Iris pigment epithelial cell (primary cell): ENCODE measurements at places on chromosomes 12 and 14.
A peak's percentile ranks its signal among the peaks of the same experiment; 100 is the strongest.

GRCh38 chr14:100425429-100425827 lies 102.3 kb downstream of the SLC25A47 start:
- no peak for DNase-seq

GRCh38 chr12:86256163-86256562 lies at the start of gene MGAT4C:
MGAT4C (minus strand) TSS chr12:86256391.
- DNase-seq: no peak

- peak; percentile 61 for DNase-seq
These were observed 578.6 kb downstream of the SLC16A7 start for GRCh38 chr12:60174476-60174875.

- DNase-seq: no peak
These were observed 49.2 kb downstream of the TMEM132D start for GRCh38 chr12:129854591-129854990.

- peak; percentile 88 for DNase-seq
These were observed 95.0 kb downstream of the LMNTD1 start for GRCh38 chr12:25458047-25458552.

- DNase-seq: no peak
These were observed 28.2 kb downstream of the ISCA2 start for GRCh38 chr14:74521756-74522155.

DNA sequence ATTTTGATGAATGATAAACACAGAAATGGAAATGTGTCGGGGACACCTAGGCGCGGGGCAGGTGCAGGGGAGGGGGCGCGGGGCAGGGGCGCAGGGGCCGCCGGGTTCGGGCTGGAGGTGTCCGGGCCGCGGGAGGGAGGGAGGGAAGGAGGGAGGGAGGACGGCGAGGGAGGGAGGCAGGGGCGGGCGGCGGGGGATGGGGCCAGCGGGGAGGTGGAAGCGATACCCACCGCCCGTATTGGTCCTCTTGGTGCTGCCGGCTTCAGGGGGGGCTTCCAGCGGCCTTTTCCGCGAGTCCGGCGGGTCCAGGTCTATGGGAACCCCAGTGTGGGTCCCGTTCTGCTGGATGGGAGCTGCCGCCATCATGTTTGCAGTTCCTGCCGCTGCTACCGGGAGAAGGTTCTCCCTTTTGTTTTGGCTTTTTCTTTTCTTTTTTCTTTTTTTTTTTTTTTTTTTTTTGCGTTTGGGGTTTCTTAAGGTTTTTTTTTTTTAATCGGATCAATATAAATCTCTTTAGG lies 703 bp downstream of the NOVA1 start:
- DNase-seq: peak; percentile 1

DNA sequence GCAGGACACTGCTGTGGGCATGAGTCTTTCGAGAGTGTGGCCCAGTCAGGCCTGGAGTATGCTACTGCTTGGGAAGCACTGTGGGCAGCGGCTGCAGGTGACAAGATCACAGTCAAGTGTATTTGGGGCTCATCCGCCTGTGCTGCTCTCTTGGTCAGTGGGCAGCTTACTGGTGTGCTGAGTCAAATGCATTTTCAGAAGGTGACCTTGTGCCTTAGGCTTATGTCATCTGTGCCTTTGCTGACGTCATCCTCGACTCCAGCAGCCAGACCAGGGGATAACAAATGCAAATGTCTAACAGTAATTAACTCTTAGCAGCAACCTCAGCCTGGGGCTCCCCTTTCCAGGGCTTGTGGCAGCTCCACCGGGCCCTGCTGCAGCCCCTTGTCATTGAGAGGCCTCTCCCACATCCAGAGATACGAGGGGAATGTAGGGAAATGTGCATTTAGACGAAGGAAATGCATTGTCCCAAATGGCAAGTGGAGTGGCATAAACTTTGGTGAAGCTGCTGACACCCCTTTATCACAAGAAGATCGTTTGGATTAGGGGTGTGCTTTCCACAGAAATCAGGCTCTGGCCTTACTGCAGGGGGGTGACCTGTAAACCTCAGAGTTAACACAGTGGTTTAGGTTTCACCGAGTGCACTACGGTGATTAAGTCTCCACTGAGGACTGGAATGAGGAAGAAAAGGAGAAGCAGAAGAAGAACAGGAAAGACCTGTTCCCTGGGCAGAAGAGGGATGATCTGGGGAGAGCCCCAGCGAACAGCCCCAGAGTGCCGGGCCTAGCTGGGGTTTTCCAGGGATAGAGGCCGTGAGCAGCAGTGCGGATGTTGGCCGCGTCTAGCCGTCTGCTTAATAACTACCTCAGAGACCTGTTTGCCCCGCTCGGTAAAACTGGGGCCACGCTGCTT lies 39.7 kb downstream of the PSMA6 start:
- peak; percentile 65 for DNase-seq

- peak; percentile 49 for DNase-seq
These were observed 4.8 kb downstream of the AEBP2 start for GRCh38 chr12:19444097-19444496.

- DNase-seq: peak; percentile 14
These were observed at the start of gene LGR5 for GRCh38 chr12:71439613-71440344. LGR5 (plus strand) TSS chr12:71439798; CDS start chr12:71440081, 283 bp downstream.

- DNase-seq: no peak
These were observed 504.9 kb upstream of the CCDC196 start for GRCh38 chr14:65981192-65981843.

- no peak for DNase-seq
These were observed 10.7 kb upstream of the RTRAF start for GRCh38 chr14:51978681-51979085.

DNA sequence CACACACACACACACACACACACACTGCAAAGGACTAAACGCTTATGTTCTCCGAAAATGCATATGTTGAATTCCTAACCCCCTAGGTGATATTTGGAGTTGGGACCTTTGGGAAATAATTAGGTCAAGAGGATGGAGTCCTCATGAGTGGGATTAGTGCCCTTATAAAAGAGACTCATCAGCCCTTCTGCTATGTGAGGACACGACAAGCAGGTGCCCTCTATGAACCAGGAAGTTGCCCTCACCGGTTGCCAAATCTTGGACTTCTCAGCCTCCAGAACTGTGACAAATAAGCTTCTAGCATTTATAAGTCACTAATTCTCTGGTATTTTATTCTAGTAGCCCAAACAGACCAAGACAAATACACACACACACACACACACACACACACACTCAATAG lies 20.7 kb upstream of the TCP11L2 start:
- no peak for DNase-seq

DNA sequence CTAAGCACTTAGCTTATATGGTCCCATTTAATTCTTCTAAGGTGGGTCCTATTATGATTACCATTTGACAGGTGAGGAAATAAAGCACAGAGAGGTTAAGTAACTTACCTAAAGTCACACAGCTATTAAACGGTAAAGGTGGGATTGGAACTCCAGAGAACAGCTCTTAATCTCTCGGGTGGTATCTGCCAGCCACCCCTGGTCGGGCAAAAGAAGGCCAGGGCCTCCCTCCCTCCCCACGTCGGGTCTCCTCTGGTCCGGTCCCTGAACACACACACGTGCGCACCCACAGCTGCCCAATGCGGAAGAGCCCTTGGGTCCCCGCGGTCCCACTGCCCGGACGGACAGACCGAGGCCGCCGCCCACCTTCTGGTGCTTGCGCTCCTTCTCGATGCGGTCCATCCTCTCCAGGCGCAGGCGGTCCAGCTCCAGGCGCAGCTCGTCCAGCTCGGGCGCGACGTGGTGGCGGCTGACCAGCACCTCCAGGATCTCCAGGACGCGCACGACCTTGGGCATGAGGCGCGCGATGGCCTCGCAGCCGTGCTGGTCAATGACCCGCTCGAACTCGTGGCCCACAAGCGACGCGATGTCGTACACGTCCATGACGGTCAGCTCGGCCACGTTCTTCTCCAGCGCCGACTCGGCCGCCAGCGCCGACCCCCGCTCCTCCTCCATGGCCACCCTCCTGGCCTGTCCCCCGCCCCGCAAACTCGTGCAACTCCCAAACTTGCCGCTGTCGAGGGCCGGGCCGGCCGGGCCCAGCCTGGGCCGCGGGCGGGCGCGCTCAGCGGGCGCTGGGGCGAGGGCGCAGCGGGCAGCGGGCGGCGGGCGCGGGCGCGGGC lies 490 bp downstream of the RILPL1 start:
- DNase-seq: peak; percentile 43

- no peak for DNase-seq
These were observed 1486.6 kb upstream of the TMEM132C start for GRCh38 chr12:126780343-126780742.

GRCh38 chr12:104376650-104377513 lies 73.3 kb downstream of the EID3 start:
- peak; percentile 48 for DNase-seq

GRCh38 chr12:793037-793436 lies 40.7 kb downstream of the WNK1 start:
- DNase-seq: no peak

- DNase-seq: no peak
These were observed 2.8 kb downstream of the L3HYPDH start for GRCh38 chr14:59481407-59481806.

DNA sequence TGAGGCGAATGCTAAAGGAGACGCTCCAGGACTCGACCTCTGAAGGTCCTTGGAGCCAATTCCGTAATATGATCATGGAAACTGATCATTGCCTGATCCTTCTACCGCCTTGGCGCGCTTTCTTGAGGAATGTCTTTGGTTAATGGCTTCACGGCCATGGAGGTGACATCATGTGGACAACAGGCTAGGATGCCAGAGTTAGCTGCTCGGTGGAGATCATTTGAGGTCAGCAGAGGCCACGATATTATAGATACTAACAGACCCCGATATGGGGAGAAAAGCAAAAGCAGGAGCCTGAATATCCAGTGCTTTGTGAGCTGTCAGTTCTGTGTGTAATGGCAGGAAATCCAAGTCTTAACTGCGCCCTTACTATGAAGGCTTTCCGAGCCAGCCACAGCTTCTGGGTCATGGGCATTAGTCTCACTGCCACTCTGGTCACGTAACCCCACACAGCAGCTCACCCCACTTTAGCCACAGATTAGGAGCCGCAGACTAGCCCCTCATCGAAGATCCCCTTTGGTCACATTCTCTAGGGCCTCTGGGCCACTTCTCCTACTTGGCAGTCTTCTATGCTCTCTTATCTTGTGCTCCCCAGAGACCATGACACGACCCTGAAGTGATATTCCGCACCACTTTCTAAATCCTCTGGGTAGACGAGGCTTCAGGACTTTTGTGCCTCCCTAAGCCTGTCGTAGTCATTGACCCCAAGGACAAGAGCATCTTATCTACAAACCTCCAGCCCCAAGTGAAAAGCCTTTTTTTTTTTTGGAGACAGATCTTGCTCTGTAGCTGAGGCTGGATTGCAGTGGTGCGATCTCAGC lies 724 bp upstream of the CS start:
- no peak for DNase-seq

- no peak for DNase-seq
These were observed 72.0 kb upstream of the CCND2 start for GRCh38 chr12:4201333-4202100.

DNA sequence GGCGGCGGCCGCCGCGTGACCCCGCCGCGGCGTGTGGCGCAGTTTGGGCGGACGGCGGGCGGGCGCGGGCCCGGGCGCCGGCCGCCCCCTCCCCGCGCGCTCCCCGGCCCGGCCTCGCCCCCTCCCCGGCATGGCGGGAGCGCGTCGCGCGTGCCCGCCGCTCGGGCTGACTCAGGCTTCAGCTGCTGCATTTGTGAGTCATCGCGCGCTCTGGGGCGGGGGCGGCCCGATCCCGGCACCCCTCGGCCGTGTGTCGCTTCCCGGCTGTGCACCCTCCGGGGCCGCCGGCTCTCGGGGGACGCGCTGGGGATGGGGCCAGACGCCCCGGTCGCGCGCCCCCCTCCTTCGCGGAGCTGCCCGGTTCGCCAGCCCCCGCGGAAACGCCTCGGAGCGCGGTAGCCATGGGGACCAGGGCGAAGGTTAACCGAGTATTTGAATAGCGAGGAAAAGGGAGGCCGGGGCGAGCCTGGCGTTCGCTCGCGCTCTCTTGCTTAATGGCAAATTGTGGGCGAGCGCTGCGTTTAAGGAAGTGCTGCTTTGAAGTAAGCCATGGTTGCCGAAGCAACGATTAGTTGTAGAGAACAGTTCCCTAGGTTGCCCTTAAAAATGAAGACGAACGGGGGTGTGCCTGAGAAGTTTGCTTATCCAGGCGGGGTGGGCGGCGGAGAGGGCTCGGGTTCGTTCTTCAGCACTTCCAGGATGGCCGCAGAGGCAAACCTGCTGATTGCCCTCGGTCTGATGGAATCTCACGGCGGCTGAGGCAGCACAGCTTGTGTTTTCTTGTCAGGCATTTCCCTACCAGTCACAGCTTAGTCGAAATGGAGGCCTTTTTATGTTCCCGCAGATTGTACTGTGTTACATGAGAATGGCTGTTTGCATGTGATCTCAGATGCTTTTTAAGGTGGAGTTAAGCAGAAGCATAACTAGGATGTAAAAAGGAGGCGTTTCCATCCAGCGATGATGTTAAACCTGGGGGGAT lies 896 bp downstream of the EIF5 start:
- peak; percentile 76 for DNase-seq

- no peak for DNase-seq
These were observed 10.6 kb downstream of the MYO1H start for GRCh38 chr12:109358154-109358869.

DNA sequence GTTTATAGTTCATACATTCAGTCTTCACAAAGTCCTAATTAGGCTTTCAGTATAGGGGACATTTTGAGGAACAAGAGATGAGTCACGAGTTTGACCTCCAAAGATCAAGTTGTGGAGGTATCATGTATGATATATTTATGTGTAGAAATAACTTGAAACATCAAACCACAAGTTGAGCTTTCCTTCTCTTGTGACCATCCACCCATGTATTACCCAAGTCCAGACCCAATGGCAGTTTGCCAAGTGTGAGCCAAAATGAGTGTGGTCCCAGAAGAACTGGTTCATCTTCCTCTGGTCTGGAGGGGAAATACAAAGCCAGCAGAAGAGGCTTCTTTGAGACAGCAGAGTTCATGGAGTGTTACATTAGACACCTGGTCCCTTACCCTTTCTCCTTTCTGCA lies 104.9 kb downstream of the ATP23 start:
- DNase-seq: no peak

GRCh38 chr14:89773644-89774316 lies 180.8 kb downstream of the EFCAB11 start:
- peak; percentile 17 for DNase-seq

GRCh38 chr12:117522559-117522958 lies 161.1 kb upstream of the NOS1 start:
- DNase-seq: no peak

GRCh38 chr14:50619569-50620141 lies 48.5 kb downstream of the SAV1 start:
- DNase-seq: peak; percentile 51

DNA sequence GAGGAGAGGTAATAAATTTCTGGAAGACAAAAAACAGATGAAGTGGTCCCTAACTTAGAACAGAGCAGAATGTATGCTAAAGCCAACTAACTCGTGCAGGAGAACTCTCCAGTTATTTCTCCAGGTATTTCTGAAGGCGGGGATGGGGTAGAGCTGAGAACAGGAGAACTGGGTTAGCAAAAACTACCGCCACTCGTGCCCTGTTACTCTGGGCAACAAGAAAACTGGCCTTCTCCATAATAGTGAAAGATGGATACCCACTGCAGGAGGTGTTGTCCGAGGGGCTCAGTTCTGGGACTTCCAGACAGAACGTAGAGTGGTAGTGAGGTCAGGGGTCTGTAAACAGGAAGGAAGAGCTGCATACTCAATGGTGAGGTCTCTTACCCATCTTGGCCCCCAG lies 187.3 kb upstream of the FRMD6 start:
- no peak for DNase-seq

- peak; percentile 23 for DNase-seq
These were observed 3.0 kb downstream of the FOXJ2 start for GRCh38 chr12:8035440-8036010.
